ENCODE measurements at places on chromosomes 7 and 10.

GRCh38 chr7:96400518-96400917, 78.6 kb upstream of the SLC25A13 start:
- DNase-seq: no peak

DNA sequence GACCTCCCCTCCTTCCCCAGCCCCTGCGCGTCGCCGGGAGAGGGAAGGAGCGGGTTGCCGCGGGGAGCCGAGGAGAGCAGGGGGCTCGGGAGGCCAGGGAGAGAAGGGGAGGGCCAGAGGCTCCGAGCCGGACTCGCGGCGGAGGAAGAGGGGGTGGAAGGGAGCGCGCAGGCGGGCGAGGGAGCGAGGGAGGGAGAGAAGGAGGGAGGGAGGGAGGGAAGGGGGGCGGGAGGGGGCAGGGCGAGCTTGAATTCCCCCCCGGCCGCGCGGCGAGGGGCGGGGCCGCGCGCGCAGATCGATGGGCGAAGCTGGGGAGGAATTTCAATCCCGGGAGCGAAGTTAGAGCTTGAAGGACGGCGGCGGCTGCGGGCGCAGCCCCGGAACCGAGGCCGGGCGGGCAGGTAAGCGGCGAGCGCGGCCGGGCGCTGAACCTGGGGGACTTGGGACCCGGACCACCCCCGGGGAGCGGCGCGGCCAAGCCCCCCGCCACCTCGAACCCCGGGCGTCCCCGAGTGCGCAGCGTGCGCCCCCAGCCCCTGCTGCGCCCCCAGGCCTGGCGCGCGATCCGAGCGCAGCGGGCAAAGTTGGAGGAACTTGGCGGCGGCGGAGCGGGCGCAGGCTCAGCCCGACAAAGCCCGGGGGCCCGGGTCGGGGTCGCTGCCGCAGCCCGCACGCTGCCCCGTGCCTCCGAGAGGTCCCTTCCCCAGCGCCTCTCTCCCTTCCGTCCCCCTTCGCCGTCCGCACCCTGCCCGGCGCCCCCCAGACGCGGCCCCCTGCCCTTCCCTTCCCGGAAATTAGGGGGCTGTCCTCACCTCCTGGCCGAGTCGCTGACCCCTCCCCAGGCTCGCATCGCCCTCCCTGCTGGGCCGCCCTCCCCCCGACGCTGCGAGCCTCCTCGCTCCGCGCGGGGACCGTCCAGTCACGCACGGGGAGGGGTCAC, at the start of gene ELFN1:
Gene ELFN1, plus strand, starts transcription at position 324 of the 940 bp plus-strand sequence. CDS start 74,320 bp downstream, outside the sequence.
- DNase-seq: no peak

GRCh38 chr10:4176500-4177281, 391.7 kb upstream of the KLF6 start:
- DNase-seq: no peak

DNA sequence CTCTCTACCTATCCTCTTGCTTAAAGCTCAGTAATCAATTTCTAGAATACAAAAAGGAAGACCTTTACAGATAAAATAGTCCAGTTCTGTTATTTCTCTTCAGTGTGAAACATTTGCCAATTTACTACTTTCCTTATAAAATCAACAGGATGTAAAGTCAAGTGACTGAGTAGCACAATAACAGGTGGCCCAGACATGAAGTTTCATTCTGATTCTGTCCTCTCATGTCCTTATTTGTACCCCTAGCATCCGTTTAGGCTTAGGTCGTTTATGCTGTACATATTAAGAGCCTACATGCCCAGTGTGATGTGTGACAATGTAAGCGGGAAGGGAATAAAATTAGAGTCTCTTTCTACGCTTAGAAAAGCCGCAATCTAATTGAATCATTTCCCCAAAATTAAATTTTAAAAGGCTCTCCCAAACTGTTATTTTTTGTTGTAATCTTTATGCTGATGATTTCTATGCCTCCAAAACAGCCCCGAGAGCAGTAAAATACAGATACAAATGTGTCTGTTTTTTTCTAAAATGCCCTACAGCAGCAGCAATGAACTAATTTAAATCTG, 29.1 kb downstream of the EPC1 start:
- DNase-seq: no peak

- DNase-seq: no peak
Observed at GRCh38 chr10:113496111-113497109, 56.4 kb upstream of the HABP2 start.

DNA sequence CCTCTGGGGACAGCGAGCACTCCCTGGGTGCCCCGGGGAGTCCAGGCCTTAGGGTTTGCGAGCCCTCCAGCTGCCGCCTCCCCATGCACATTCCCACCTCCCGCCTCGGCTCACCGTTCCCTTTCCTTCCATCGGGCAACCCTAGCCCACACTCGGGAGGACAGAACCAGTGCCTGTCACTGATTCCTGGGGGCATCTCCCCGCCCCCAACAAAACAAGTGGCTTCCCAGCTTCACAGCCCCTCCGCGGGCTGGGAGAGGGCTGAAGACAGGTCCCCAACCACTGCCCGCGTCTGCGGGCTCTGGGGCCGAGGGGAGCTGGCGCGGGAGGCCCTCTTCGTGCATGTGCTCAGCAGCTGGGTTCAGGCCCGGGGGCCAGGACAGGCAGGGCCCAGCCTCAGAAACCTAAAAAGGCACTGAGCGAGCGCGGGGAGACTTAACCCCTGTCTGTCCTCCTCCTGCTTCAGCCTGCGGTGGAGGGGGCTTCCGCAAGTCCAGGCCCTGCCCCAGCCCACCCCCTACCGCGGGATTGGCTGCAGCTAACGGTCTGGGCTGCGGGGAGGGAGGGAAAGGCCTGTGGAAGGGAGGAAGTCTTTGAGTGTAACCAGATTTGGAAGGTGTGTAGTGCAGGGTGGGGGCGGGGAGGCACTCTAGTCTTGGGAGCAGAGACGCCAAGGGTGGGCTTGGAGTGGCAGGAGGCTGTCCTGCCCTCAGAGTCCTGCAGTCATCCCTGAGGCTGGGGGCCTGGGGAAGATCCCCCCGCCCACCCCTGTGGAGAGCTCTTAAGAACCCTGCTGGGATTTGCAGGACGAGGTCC, 1.2 kb downstream of the FLNC start:
- no peak for DNase-seq

DNA sequence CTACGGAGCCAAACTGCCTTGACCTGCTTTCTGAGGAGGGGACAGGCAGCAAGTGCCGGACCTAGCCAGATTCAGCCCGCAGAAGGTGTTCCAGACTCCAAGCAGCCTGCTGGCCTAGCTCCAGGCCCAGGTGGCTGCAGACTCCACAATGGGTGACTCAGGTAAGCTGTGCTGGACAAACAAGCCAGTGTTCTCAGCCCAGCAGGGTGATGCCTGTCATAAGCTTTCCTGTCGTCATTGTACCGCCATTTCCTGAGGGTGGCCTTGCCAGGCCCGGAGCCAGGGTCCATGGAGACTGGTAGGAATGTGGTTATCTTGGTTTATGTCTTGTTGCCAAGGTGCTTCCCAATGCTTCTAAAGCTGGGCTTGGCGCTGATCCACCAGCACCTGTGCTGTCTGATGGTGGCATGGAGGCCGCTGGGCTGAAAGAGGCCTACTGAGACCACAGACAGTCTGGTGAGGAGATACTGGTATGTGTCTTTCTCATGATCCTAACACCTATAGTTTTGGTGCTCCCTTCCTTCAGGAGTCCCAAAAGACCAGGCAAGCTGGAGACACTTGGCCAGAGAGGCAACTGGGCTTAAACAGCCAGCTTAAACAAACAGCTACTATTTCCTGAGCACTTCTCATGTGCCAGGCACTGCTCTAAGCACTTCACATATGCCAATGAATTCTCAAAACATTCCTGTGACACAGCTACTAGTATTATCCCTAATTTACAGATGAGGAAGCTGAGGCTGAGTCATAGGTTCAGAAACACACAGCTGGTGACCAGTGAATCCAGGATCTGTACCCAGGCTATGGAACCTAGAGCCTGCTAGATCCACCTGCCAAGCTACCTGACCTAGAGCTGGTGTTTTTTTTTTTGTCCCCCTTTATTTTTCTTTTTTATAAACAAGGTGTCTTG, 42.0 kb downstream of the ZC3HC1 start:
- no peak for DNase-seq

DNA sequence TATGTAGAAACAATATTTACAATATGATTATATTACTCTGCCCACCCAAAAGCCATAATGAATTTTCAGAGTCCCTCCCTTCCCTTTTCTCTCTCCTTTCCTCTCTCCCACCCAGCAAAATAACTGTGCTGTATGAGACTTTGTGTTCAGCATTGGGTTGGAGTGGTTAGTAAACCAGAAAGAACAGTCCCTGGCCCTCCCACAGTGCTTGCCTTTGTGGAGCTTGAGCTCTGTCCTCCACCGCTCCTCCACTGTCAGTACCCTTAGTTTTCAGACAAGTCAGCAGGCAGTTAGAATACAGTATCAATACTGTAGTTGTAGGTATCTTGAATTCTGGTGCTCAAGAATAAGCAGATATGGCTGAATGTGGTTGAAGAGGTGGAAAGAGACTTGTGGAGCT, 92.7 kb downstream of the CDK14 start:
- DNase-seq: no peak

DNA sequence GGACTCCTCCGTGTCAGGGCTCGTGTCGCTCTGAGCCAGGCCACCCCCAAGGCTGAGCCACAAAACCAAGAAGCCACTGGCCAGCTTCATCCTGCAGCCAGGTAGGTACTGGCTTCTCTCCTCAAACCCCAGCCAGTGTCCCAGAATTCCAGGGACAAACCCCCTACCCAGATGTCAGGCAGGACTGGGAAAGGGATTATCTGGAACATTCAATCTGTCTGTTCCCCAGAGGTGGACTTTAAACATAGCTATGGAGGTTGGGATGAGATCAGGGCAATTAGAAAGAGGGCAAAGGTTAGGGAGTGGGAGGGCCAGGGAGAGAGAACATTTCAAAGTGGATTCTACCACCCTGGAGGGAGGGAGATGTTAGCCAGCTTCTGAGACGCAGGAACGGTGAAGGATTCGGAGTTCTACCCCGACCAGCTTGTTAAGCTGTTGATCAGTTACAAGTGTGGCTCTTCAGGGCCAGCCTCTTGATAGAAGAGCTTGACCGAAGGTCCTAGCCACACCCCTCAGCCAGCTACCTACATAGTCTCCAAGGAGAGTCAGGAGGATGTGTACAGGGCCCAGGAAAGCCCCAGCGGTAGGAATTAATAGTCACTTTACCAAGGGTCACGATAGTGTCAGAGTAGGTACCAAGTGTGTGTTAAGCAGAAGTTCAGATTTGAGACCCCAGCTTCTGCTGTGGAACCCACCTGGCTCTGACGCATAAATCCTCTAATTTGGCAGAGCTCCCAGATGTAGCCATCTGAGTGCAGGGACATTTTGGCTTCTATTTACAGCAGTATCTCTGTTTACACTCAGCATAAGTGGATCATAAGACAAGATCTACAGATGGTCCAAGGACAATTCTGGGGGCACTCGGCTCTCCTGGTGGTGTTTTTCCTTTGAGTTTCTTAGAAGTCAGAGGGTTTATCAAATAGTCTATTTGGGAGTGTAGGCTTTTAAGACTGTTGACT, at the start of gene PLA2G12B:
Gene PLA2G12B, minus strand, starts transcription at position 211 of the 959 bp plus-strand sequence. Its CDS starts 121 bp downstream, at position 90.
- no peak for DNase-seq

DNA sequence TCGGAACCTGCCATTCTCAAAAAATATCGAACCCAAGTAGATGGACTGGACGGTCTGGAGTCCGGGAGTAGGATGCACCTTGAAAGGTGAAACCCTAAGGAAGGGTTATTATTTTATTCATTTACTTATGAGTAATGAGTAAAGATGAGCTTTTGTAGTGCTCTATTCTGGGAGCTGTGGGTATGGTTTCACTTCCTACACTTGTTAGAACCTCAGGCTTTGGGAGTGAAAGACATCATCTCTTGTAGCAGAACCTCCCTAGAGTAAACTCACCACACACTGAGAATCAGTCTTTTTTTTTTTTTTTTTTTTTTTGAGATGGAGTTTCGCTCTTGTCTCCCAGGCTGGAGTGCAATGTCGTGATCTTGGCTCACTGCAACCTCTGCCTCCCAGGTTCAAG, 389.4 kb upstream of the AUTS2 start:
- no peak for DNase-seq

DNA sequence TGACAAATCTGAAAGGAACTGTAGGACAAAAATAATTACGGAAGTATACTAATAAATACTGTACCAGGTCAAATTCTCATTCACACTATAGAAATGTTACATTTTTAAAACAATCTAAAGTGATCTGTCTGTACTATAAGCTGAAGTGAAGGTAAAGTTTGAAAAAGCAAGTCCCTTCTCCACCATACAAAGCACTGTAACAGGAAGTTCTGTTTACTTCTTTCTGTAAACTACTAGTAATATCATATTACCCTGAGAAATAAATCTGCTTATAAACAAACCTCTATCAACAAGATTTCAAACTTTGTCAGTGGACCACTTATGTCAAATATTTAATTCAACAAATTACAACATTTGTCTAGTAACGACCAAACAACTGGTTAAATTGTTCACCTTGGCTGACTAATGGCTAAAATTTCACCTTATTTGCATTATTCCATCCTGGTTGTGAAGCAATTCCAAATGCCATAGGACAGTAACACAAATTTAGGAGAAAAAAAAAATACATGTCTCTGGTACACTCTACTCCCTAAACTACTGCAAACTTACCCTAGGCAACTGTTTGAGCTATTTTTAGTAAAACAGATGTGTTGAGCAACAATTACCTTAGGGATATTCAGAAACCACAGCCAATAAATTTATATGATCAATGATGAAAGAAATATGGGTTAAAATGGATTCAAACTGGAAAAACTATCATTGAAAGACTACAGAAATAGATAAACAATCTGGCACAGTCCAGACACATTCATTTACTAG, 126.0 kb downstream of the NRBF2 start:
- no peak for DNase-seq

DNA sequence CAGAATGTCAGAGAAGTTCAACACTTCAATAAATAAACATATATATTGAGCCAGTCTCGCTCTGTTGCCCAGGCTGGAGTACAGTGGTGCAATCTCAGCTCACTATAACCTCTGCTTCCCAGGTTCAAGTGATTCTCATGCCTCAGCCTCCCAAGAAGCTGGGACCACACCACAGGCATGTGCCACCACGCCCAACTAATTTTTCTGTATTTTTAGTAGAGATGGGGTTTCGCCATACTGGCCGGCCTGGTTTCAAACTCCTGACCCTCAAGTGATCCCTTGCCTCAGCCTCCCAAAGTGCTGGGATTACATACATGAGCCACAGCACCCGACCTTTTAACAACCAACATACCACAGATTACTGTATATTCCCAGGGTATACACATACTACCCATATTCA, 134.2 kb downstream of the JMJD1C start:
- DNase-seq: no peak

DNA sequence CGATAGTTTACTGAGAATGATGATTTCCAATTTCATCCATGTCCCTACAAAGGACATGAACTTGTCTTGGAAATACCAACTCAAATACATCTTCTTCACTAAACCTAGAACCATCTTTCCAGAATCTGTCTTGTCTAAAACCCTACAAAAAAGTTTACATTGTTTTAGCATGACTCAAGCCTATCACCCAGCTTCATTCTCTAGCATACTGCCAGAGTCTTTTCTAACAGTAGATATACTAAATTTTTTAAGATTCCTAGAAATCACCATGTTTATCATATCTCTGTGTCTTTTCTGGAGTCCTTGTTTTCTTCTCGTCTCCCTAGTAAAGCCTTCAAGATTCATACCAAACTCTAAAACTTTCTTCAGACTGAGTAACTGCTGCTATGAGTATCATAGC, 129.7 kb downstream of the SEMA3E start:
- DNase-seq: no peak

GRCh38 chr10:113520690-113521474, 32.0 kb upstream of the HABP2 start:
- no peak for DNase-seq

GRCh38 chr7:131225619-131226513, 101.8 kb upstream of the MKLN1 start:
- no peak for DNase-seq

GRCh38 chr10:129921801-129922597, 42.1 kb downstream of the EBF3 start:
- no peak for DNase-seq

Data from stimulated activated CD8-positive, alpha-beta memory T cell treated with anti-CD3 and anti-CD28 coated beads, Interleukin-15, amount 100 ng/mL, for 24 hours (primary cell).